Retinal pigment epithelial cell (primary cell): ENCODE measurements at places on chromosomes 3 and 15.
A peak's percentile ranks its signal among the peaks of the same experiment; 100 is the strongest.

DNA sequence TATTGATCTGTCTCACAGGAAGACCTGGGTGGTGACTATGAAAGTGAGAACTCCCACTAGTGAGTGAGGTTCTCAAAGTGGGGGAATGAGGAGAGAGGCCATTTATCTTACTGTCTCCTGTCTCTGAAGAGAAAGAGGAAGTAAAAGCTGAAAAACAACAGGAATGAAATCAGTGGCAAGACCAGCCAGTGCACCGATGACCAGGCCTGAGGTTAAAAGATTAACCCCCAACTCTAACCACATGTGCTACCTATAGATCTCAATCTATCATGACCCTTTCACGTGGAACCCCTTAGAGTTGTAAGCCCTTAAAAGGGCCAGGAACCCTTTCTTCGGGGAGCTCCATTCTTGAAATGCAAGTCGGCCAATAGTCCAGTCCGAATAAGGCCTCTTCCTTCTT lies 239.3 kb upstream of the CNTN6 start:
- no peak for DNase-seq

DNA sequence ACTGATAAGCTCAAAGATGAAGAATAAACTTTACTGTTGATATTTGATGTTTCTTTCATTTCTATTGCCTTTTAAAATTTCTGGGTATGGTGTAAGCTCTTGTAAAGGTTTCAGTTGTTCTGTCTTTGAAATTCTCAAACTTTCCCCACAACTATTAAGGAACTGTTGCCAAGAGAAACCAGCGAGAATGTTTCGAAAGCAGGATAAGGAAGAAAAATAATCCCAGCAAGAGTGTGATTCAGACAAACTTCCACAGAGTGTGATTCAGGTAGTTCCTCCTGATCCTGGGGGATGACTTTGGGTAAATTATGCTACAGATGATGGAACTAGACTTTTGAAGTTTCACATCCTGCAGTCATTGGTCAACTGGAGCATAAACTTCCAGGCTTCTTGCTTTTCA lies 632.0 kb downstream of the NSUN3 start:
- DNase-seq: peak; percentile 51

- DNase-seq: no peak
Measured at GRCh38 chr3:84727616-84728015, 231.2 kb upstream of the CADM2 start.

- no peak for DNase-seq
Measured at GRCh38 chr3:72161881-72162595, 377.1 kb upstream of the PROK2 start.

- no peak for DNase-seq
Measured at GRCh38 chr3:151871639-151872468, 1.6 kb upstream of the SUCNR1 start.

- no peak for DNase-seq
Measured at GRCh38 chr3:55521738-55522421, 34.8 kb upstream of the WNT5A start.

GRCh38 chr3:122513386-122514122 lies 1.2 kb downstream of the KPNA1 start:
- DNase-seq: no peak

DNA sequence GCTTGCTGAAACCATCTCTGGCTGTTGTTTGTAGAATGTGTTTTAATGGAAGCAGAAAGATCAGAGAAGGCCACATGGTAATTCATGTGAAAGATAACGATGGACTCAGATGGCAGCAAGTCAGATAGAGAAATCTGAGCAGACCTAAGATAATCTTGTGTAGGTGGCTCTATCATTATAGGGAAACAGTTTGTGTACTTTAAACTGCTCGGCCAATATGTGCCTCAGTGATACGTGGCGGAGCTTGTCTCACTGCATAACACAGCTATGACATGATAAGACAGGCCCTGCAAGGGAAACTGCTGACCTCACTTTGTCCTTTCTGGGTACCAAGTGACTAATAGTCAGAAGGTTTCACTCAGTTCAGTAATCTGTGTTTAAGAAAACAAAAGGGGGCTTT lies 51.0 kb downstream of the MME start:
- DNase-seq: peak; percentile 88

DNA sequence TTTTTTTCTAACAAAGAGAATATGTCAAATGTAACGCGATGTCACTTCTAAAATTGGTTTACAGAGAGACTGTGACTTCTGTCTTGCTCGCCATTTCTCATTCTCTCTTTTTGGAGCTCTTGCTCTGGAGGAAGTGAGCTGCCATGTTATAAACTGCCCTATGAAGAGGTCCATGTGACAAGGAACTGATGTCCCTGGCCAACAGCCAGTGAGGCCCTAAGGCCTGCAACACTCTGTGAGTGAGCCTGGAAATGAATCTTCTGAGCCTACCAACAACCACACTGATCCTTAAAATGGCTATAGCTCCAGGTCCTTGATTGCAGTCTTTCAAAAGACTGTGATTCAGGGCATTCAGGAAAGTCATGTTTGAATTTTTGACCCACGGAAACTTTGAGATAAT lies 49.9 kb downstream of the NMD3 start:
- no peak for DNase-seq

GRCh38 chr3:7790141-7790540 lies 711.5 kb upstream of the LMCD1 start:
- DNase-seq: no peak
